ENCODE measurements at places on chromosomes 7 and 10.

GRCh38 chr7:739455-739982, 12.4 kb upstream of the PRKAR1B start:
- DNase-seq = no peak

DNA sequence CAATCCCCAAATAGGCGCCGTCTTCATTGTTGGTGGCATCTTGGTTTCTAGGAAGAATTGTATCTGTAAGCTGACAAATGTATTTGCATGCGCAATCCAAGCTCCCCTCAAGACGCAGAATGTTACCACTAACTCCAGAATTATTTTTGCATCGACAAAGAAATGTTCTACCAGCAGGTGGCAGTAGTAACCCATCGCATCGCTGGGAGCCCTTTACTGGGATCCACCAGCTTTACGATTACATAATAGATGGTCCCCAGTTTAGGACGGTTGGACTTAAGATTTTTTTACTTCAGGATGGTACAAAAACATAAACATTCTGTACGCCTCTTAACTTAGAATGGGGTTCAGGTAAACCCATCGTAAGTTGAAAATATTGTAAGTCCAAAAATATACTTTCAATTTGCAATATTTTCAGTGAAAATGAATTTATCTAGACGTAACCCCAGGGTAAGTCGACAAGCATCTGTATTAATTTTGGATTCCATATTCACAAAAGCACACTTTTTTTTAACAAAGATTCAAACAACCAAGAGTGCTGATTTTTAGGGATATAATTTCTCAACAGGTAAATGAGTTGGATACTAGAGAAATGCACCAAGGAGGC, 114.0 kb upstream of the COBL start:
- peak; percentile 1 for DNase-seq

GRCh38 chr10:29948881-29949355, 110.5 kb downstream of the JCAD start:
- no peak for DNase-seq

DNA sequence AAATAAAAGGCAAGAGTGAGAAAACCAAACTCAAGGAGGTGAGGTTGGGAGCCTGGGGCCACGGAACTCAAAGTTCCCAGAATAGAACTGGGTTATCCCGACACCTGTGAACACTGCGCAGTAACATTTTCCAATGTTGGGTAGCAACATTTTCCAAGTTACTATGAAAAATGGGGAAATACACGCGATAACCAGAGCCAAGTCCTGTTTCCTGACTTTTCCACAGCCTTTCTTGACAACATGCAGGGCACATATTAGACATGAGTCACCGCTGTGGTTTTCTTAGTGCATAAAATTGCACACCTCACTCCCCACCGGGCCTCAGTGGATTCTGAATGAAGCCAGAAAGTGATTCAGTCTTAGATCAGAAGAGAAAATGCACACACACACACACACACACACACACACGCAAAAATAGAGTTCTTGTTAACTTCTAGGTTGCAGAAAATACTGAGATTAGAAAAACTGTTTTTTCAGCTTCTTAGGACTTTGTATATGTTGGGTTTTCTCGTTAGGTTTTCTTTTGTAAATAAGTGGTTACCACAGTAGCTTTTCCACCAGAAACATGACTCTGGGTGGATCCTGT, 70.0 kb downstream of the CAMK1D start:
- DNase-seq = peak; percentile 98

GRCh38 chr7:53428045-53428444, 392.6 kb downstream of the POM121L12 start:
- DNase-seq = no peak

DNA sequence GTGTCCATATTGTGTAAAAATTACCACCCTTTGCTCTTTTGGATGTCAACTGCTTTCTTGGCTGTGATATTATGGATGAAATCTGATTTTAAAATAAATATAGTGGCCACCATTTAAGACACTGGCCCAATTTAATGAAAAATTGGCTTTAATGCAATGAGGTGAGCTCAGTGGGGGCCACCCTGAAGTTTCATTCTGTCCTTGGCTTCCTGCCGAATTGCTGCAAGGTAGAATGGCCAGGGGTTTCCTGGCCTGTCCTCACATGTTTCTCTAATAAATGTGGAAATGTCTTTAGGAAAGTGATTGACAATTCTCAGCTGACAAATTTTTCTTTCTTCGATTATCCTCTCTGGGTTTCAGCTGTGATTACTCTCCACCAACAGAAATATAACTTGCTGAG, 36.0 kb downstream of the DYNC1I1 start:
- DNase-seq = no peak

DNA sequence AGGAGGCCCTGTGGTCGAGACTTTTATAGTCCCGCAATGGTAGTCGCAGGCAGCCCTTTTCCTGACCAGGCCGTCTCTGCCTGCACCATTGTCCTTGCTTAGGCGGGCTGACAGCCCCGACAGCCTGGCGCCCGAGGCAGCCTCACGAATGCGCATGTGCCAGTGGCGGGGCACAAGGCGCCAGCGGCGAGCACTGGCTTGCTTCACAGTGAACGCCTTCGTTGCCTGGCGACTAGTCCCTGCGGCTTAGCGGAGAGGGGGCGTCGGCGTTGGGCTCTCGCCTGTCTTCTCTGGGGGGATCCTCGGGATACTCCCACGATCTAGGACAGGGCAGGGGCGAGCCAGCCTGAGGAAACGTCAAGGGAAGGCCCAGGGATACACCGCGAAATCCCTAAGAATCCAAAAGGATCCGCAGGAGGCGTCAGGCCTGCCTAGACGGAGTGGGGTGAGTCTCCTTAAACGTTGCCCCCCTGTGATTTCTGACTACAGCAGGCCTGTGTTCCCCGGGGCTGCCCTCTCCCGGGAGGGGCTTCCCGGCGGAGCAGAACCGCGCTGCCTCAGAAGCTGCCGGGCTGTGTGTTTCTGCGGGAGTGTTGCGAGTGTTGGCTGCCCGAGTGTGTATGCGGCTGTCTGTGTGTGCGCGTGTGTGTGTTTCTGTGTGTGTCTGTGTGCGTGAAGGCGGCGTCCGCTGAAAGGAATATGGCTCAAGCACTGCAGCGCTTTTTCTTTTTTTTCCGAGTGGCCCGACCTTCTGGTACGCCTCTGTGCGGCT, 20.5 kb upstream of the ZNF273 start:
- no peak for DNase-seq

GRCh38 chr7:32648408-32649156, 153.3 kb downstream of the AVL9 start:
- no peak for DNase-seq

- DNase-seq = peak; percentile 62
These were observed 8.6 kb downstream of the TRIM56 start for GRCh38 chr7:101093906-101094305.

- DNase-seq = no peak
These were observed 30.5 kb downstream of the JAKMIP3 start for GRCh38 chr10:132096223-132096622.

DNA sequence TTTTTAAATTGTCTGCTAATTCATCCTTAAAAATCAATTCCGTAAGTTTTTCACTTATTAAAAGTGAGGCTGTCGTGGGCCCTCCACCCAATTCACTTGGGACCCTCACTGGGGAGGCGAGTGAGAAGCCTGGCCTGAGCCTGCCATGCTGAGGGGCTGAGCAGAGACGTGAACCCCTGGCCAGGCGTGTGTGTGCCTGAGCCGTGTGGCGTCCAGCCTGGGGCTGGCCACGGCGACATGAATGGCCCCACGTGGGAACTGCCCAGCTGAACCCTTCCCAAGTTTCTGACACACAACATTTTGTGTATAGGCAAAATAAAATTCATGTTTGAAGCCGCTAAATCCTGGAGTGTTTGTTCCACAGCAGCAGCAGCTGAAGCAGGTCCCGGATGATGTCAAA, 13.0 kb upstream of the VIPR2 start:
- no peak for DNase-seq

GRCh38 chr7:54161621-54162020, 380.6 kb upstream of the VSTM2A start:
- DNase-seq = no peak

DNA sequence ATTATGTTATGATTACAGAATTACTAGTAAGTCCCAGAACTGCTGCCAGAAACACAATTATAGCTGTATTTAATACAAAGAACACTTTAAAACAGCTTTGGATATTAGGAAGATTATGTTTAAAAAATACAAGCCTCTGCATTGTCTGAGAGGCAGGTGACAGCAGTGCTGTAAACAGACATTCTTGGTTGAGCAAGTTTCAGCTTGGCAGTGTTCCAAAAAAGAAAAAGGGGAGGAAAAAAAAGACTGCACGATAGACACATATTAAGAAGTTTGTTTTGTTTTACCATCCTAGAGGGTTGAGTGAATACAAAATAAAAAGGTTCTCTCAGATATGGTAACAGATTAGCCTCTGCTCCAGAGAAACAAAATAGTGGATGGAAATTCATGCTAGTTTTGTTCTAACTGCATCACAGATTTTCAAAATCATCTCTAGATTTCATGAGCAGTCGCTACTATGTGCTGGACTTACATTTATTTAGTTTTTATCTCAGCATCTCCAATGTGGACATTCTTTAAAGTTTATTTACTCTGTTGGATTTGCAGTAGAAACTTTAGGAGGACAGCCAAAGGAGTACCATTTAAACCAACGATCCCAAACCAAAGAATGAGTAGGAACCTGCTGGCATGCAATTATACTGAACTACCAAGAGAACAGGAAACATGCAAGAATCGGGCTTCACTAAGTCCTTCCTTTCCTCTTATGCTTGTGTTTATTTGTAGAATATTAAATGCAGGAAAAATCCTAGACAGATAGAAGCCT, 9.0 kb downstream of the FAM204A start:
- no peak for DNase-seq

- no peak for DNase-seq
These were observed 269.6 kb upstream of the NEBL start for GRCh38 chr10:21166557-21167287.

DNA sequence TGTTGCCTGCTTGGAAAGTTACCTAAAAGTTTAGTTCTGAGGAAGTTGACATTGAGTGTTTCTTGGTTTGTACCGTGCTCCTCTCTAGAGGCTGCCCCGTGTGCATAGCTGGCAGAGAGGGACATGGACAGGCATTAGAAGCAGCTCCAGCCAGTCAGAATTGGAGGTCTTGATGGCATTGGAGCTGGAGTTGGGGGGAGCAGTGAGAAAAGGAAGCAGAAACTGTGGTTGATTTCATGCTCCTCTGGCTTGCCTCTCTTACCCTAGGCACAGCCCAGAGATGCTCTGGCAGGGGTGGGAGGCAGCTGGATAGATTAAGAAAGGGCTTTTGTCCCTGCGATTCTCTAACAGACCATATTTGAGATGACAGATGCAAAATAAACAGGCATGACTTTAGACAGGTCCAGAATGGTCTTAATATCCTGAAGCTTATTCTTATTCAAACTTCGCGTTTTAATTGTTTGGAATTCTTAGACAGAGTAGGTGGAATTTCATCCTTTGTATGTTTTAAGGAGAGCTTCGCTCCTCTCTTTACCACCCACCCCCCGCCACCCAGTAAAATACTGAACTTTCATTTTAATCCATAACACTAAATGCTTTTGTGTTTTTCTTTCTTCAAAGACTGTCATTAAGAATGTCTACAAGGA, 73.5 kb upstream of the GLCCI1 start:
- no peak for DNase-seq

DNA sequence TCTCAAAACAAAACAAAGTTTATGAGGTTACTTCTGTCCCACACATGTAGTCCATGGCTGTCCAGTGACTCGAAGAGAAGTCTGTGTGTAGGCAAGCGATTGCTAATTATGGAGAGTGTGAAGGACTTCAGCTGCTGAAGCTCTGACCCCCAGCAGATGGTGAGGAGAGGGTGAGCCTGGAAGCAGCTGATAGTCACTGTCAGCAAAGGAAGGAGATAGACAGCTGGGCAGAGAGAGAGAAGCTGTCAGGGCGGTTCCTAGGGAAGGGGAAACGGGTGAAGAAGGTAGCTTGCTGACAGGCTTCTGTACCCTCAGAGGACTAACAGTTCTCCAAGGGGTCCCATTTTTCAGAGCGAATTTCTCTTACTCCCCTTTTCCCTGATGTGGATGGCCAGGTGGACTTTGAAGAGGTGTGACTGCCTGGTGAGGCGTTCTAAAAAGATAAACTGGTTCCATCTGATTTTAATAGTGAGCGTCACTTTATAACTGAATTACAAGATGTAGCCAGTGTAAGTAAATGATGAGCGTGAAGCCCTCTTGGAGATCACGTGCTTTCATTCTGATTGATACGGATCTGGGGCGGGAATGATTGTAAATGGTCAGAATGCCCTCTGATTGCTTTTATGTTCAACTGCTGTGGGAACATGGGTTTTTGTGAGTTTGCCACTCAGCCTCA, 12.1 kb downstream of the ZSCAN21 start:
- no peak for DNase-seq

GRCh38 chr10:118629211-118629610, 33.8 kb upstream of the PRLHR start:
- DNase-seq = peak; percentile 7

DNA sequence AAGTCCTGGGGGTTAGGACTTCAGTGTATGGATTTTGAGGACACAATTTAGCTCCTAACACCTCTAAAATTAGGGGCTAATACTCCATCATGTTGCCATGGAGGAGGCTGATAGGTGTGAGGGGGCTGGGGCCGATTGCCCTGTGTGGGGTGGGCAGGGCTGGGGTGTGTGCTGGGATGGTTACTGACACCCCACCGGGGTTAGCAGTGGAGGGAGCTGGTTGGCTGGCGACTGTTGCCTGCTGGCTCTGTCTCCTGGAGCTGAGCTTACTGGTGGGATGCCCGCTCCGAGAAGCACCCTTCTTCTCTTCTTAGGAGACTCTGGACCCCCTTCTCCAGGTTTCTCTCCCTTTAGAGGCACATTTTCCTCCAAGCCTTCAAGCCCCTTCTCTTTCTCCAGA, 22.2 kb upstream of the SH2D4B start:
- no peak for DNase-seq

DNA sequence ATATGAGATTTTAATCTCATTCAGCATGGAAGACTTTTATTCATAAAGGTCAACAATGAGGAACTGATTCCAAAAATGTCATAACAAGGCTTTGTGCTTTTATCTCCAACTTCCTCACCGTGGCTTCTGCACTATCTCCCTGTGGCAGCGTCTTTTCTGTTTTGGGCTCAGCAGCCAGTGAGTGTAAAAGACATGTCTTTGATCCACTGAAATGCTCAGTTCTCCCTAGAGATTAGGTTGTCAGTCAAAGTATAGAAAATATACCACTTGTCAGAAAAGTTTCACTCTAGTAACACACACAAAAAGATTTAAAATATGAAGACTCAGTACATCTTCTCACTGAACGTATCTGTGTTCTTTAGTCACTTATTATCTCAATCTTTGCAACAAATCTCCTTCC, 901.8 kb upstream of the ZWINT start:
- no peak for DNase-seq

GRCh38 chr7:106486331-106486730, 174.6 kb downstream of the CCDC71L start:
- peak; percentile 61 for DNase-seq

DNA sequence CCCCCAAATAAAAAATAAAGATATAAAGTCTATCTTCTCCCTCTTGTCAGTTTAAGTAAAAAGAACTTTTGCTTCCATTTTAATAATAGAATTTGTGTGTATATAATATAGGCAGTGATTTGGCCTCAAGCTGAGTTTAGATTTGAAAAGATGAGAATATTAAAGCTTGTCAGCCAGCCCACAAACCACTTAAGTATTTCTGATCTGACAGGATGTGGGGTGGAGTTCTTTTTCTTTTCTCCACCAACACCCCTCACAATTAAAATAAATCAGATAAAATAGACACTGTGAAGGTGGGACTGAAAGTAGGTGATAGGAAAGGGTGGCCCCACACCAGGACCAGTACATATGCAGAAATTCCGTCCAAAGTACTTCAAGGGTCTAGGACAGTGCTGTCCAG, 714.1 kb downstream of the AUTS2 start:
- no peak for DNase-seq

- DNase-seq = no peak
These were observed 24.1 kb upstream of the PROSER2 start for GRCh38 chr10:11798845-11799735.

GRCh38 chr10:91643700-91644099, 10.8 kb upstream of the PPP1R3C start:
- no peak for DNase-seq
